ENCODE measurements at places on chromosomes 2 and 18.
A peak's percentile ranks its signal among the peaks of the same experiment; 100 is the strongest.

- DNase-seq: no peak
Observed at GRCh38 chr2:132760405-132760804, 90.4 kb upstream of the LYPD1 start.

DNA sequence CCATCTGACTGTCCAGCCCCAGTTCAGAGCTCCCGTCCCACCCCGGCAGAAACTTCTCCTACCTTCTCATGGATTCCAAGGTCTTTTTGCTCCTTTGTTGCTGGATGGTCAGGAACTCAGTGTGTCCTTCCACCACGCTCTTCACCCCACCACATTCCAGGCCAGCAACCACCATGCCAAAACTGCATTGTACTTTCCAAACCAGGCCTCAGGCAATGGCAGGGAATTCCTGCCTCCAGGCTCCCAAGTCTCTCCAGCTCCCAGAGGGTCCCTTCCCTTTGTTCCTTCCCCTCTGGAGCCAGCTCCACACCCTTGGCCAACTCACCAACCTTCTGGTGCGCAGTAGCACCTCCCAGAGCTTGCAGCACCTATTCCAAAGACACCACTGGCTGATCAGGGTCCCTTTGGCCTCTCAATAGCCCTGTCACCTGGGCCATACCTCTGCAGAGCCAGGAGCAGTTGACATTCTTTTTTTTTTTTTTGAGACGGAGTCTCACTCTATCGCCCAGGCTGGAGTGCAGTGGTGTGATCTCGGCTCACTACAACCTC, 8.1 kb downstream of the CHMP1B start:
- DNase-seq: no peak

- no peak for DNase-seq
Observed at GRCh38 chr2:113000436-113000835, 4.8 kb upstream of the IL36A start.

DNA sequence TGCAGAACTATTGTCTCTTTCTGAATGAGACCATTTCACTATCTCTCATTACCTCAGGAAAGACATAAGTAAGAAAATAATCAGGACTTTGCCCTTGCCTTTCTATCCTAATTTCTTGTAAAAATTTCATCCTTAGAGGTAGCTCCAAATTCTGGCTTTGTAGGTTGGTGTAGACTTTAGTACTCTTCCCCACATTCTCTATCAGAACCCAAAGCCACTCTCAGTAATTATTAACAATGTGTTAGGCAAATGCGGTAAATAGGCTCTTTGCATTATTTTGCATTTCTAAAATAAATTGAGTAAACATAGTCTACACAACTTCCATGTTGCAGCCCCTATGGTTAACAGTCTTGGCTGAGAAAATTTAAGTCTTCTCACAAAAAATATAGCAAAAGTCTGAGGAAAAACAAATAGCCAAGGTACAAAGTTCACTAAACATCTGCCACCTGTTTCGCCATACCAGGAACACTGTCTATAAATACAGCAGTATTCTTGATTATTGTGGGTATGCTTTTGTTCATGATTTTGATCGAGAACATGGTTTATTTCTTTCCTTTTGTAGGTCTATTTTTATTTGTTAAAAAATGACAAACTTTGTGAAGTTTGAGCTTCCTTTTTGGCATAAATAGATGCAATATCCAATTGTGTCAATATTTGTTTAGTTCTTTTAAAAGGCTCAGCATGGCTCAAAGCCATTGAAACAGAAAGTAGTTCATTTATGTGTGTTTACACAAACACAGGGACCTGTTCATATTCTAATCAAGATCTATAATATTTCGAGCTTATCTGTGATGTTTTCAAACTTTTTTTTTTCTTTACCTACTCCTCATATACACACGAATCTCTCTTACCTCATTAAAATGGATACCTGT, 1061.5 kb downstream of the CNTNAP5 start:
- no peak for DNase-seq

DNA sequence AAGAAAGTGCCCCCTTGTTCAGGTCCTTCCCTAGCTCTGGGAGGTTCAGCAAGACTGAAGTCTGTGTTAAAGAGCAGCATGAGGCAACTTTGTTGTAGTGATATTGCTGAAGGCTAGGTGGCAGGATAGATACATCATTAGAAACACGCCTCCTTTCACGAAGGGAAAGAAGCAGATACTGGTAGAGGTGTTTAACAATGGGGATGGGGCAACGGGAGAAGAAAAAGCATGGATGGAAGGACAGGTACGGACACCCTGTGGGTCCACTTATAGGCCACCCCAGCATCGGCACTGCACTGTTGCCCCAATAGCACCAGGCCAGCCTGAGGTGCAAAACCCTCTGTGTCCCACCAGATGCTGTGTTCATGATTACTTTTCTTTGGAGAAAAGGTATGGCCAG, 3.5 kb upstream of the IGFBP5 start:
- DNase-seq: no peak

DNA sequence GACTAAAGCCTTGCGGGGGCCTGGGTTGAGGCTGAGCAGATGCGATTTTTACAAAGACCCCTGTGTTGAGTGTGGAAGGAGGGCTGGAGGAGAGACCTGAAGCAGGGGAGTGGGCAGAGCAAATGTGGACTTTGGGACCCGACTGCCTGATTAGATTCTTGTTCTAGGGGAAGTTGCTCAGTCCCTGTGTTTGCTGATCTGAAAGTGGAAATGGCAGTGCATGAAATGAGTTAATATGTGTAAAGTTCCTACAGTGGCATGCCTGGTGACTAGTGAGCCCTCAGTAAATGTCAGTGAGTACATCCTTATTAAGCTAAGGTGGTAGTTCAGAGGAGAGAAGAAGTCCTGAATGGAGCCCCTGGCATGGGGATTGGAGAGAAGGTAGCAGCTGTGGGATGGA, 52.3 kb downstream of the ARMC9 start:
- no peak for DNase-seq

DNA sequence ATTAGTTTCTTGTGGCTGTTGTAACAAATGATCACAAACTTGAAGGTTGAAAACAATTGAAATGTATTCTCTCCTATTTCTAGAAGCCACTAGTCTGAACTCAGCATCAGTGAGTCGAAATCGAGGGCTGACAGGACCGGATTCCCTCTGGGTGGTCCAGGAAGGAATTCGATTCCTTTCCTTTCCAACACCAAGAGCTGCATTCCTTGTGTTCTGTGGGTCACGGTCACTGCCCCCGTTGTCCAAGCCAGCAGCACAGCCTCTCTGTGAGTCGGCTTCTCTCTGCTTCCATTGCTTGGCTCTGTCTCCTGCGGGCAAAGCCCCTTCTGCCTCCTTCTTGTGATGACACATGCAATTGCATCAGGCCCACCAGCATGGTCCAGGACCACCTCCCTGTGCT, 67.3 kb downstream of the SMIM21 start:
- DNase-seq: no peak

GRCh38 chr2:217096474-217097225, 236.8 kb upstream of the TNP1 start:
- no peak for DNase-seq

- no peak for DNase-seq
Observed at GRCh38 chr2:231612109-231612455, 19.4 kb downstream of the TEX44 start.

GRCh38 chr18:2901423-2901985, 54.7 kb downstream of the EMILIN2 start:
- DNase-seq: no peak

DNA sequence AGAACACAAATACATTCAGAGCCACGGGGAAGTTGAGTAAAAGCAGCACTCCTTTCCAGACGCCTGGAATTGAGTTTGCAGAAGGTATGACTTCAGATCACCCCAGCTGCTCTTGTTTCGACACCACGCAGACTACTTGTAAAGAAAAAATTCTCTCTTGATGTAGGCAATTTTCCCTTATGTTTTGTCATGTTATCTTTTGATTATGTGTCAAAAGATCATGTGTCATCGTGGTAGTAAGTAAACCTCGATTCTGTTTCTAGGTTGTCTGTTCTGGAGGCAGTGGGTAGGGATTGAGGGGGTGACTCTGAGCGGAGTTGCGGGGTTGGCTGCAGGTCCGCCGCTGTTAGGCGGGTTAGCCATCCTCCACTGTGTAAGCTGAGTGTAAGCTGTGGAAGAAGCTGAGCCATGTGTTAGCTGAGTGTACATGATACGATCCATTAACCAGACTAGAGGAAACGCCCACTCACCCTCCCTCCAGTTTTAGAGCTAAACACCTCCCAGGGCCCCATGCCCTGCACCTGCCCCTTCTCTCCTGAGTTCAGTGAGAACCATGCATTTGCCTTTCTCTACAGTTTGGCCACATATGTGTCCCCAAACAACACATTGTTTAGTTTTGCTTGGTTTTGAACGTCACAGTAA, 181.8 kb downstream of the SNTG2 start:
- no peak for DNase-seq

DNA sequence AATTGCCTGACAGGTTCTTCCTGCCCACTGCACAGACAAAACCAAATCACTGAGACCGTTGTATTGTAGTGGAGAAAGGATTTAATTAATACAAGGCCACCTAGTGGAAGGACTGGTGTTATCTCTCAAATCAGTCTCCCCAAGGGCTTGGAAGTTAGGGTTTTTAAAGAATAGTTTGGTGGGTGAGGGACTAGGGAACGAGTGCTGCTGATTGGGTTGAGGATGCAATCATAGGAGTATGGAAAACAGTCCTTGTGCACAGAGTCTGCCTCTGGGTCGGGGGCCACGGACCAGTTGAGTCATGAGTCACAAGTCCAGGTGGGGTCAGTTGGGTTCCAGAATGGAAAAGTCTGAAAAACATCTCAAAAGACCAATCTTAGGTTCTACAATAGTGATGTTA, 89.1 kb downstream of the B3GNT2 start:
- DNase-seq: no peak

- DNase-seq: no peak
Observed at GRCh38 chr2:10410001-10410822, 37.9 kb downstream of the ODC1 start.

DNA sequence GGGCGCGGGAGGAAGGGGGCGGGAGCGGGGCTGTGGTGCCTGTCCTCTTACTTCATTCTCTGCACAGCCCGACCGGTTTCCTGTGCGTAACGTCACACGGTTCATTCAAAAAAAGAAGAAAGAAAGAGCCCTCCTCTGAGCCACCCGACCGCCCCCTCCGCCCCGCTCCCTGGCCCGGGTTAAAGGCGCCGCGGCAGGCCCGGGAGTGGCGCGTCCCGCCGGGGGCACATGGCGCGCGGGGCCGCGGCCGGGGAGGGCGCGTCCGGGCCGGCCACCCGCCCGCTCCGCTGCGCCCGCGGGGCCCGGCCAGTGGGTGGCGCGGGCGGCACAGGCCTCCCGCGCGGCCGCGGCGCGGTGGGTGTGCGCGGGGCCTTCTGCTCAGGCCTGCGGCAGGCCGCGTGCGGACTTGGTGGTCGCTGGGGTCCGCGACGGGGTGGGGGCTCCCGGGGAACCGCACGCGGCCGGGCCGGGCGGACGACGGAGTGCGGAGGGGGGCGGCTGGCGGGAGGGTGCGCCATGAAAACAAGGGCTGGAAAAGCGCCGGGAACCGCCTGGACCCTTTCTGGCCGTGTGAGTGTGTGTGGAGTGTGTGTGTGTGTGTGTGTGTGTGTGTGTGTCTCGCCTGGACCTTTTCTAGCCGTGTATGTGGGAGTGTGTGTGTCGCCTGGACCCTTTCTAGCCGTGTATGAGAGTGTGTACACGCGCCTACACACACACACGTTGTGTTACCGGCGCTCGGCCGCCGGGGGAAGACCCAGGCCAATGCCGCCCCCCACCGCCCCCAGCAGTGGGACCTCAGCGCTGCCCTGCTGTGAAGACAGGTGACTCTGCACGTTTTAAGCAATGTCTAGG, 780 bp upstream of the BCL2 start:
- peak; percentile 77 for DNase-seq

DNA sequence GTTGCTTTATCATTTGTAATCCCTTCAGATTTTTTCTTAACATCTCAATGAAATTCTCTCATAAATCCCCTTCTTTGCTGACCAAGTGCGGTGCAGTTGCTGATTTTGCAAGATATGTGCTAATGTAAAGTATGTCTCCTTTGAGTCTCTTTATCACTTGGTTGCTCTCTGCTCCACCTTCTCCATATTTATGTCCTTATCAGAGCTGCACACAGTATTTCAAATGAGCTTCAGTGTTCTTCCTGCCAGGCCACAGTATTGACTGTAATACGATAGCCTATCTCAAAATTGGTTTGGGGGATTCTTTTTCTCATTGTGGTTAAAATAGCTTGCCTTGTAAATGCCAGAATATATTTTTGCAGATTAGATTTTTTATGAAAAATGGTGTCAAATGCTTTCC, 32.2 kb downstream of the MAIP1 start:
- no peak for DNase-seq

DNA sequence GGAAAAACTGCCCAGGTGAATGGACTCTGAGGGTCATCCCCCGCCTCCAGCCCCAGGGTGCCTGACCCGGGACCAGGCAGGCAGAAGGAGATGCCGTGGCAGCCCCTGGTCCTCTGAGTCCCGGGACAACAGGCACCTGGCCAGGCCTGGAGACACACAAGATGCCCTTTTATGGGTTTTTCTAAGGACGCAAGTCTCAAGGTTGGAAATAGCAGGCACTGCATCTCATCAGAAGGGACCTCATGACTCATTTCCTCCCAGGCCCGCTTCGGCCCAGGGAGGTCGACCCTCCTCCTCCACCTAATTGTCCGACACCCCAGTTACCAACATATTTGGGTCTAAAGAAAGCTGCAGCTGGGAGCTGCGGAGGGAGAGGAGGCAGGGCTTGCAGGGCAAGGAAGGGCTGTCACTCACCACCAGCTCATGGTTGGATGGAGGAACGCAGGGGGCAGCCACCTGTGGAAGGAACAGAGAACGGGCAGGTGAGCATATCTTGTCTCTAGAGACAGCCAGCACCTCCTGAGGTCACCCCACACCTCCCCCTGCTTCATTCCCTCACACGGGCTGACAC, 82.9 kb downstream of the TNS1 start:
- DNase-seq: no peak

- DNase-seq: no peak
Observed at GRCh38 chr2:42614838-42615237, 46.4 kb downstream of the MTA3 start.

DNA sequence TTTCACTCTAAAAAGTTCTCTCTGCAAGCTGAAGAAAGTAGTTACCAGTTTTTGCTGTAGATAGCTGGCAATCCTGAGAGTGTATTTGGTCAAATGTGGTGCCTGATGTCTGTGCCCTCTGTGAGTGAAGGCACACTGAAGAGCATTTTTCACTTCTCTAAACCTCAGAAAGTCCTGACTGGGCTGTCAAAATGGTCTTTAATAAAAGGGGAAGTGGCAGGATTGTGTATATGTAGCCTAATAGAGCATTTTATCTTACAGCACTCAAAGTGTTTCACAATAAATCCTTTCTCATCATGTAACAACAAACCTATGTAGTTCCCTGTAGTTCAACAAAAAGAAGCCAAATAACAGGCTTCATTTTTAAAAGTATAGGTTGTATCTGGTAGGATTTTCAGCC, 1552.3 kb upstream of the SLC39A10 start:
- no peak for DNase-seq

DNA sequence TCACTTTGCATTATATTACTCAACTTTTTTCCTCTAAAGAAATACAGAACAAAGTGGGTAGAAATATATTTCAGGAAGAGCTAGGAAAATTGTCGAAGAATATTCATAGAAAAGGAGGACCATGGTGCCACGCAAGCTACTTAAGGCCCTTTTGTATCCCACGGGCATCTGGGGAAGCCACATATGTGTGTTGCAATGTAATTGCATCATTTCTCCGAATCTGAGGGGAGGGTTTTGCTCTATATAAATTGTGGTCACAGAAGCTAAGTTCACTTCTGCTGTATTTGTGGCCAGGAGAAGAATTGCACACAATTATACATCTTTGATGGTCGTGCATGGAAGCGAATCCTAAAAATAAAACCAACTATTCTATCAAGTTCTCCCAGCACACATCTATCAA, 360.3 kb downstream of the IRS1 start:
- no peak for DNase-seq

- DNase-seq: no peak
Observed at GRCh38 chr2:55102056-55102812, 52.0 kb upstream of the RTN4 start.

- no peak for DNase-seq
Observed at GRCh38 chr2:144362401-144362800, 157.5 kb downstream of the ZEB2 start.
